Naive thymus-derived CD4-positive, alpha-beta T cell (primary cell): ENCODE measurements at places on chromosomes 5 and 9.

GRCh38 chr5:84764227-84764626, 379.5 kb upstream of the EDIL3 start:
- DNase-seq, result no peak

DNA sequence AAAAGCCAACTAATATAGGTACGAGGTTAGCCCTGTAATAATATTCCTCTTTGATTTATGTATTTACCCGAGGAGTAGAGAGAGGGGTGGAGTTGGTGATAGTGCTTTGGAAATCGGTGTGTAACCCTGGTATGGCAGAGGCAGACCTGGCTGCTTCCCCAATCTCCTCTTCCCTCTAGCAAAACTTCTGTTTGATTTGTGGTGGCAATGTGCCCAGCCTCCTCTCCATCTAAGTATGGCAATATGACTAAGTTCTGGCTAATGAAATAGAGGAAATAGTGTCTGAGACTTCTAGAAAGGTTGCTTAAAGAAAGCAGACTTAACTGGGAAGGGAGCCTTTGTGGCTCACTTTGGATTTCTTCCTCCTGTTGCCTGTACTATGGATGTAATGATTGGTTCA, 491.1 kb downstream of the ENC1 start:
- no peak for DNase-seq

GRCh38 chr5:124453221-124454051, 293.0 kb downstream of the ZNF608 start:
- DNase-seq, result no peak

DNA sequence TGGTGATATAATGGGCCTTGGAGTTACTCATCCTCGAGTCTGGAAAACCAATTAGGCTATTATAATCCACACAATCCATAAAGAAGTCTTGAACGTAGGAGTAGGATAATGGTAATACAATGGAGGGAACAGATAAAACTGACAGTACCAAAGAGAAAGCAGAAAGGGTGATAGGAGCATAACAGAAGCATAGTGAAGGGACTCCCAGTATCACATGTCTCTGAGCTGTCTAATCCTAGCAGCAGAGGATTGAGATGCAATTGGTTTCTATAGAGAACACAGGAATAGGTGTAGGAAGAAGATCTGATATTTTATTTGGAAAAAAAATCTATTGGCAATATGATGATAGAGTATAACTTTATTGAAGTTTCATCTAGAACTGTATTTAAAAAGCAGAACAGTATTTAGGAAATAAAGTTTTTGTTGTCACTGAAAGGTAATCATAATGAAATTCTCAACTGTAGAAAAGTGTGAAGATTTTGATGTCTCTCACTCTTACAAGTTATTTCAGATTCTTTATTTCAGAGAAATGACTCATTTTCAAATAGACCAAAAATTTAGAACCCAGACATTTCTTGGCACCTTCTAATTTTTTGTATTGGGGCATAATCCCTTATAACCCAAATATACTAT, 25.4 kb downstream of the SRFBP1 start:
- no peak for DNase-seq
